Activated T-cell treated with anti-CD3 and anti-CD28 coated beads for 48 hours (primary cell): ENCODE measurements at places on chromosomes 11 and 22.

DNA sequence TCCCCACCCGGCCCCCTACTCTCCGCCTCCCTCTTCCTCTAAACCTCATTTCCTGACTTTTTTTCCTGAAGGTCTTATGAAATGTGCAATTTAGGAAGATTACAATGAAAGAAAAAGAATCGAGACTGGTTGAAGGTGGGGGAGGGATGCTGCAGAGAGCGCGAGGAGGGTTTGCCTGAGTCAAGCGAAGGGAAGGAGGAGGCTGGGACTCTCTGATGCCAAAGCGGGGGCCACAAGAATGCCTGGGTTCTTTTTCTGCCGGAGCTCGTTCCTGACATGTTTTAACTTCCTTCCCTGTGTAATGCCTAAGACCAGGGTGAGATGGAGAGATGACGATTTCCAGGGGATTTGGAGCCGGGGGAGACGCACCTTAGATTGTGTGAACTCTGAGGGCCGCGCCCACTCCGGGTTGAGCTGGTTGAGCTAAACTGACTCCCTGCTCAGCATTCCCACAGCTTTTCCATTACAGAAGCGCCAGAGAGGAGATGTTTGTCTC lies 270.5 kb upstream of the SORL1-AS1 start:
- no peak for DNase-seq

- DNase-seq: peak; percentile 68
Observed at GRCh38 chr11:72642884-72643522, 31.2 kb downstream of the PDE2A start.

DNA sequence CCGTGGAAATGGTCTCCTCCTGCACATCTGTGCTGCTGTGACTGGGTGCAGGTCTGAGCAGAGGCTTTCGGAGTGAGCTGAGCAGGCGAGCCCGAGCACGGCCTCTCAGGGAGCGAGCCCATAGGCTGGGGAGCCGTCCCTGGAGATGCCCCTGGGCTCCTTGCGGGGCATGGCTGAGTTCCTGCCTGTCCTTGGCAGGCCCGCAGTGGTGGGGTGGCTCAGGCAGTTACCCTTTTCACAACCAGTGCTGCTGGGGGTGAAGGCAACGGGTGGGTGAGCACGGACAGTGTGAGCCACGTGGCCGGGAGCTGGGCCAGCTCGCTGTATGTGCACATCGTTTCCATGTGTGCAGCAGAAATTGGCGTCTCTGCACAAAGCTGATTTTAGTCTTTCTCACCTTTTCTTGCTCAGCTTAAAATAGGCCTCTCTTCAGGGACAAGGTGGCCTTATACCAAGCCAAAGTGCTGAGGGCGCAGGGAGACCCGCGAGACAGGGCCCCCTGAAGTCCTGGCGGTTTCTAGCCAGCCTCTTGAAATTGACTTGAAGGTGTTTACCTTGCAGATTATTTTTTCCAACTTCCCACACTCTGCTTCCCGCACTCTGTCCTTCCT lies at the start of gene TP53AIP1:
TP53AIP1 (minus strand) TSS at position 55 of the 611 bp plus-strand sequence. CDS start 5,053 bp downstream, outside the sequence.
- no peak for DNase-seq

GRCh38 chr22:29029202-29030000 lies 32.2 kb downstream of the C22orf31 start:
- DNase-seq: no peak

DNA sequence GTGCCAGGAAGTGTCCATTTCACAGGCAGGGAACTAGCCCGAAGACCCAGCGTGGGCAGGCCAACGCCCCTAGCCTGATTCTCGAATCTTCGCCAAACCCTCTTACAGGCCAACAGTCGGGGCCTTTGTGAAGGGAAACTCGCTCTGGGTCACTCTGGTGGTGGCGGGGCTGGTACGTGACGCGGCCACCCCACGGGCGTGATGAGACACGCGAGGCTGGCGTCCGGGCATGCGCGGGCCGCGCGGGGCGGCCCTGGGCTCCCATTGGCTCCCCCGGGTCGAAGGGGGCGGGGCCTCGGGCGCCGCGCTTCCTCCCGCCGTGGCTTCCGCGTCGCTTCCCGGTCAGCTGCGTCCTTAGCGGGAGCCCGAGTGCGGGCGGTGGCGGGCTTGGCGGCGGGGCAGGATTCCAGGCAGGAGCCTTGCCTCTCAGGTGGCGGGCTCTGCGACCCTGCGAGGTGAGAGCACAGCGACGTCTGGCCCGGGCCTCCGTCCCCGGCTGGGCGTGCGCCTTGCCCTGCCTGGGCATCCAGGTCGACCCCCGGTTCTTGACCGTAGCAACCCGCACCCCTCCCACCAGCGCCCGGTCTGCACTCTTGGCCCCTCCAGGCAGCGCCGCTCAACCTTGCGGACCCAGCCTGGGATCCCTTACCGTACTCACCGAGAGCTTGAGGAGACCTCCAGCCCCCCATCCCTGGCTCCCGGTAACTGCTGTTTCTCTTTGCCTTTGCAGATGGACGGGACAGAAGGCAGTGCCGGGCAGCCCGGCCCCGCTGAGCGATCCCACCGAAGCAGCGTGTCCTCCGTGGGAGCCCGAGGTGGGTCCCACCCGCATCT lies at the start of gene FRMD8:
FRMD8 (plus strand) TSS at position 331 of the 834 bp plus-strand sequence; CDS start at position 731, 400 bp downstream.
- DNase-seq: peak; percentile 84
